Urinary bladder (tissue), 4 donors: ENCODE measurements at places on chromosomes 16 and 17. TPM values are rescaled to one million over a fixed set of nuclear protein-coding genes. Genes with fewer than 3 reads are reported as not detected.

Gene ADAM11
- 1.9 TPM for total RNA-seq

DNA sequence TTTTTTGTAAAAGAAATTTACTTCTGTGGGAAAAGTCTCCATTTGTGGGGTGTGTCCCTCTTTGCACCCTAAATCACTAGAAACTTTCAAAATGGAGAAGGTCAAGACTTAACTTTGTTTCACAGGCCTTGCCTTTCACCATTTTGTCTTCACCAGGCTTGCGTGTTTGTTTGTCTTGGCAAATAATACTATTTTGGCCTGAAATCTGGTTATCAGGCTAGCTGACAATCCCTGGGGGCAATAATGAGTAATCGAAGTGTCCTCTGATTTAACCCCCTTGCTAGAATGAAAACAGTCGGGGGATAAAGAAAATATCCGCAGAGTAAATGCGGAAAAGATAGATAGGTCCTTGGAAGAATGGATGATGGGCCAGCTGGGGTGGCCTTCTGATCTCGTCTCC is 34.5 kb downstream of the SLC39A11 start:
- no peak for DNase-seq

DNA sequence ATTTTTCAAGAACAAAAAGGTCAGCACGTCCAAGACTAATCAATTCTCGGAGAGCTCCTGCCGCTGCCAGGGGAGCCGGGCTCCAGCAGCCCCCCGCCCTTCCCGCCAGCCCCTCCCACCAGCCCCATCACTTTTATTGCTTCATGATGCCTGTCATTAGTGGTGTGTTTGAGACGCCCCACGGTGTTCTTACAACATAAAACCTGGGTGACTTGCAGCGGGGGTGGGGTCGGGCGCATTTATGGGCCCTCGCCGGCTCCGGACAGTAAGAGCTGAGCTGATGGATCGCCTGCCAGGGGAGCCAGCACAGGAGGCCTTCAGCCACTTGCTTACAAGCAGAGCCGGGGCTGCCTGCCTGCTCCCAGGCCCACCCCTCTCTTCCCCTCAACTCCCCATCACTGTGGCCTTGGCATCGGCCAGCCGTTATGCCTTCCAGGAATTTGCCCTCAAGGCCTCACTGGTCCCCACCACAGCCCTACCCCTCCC is 82.9 kb upstream of the CBX4 start:
- DNase-seq, result no peak

GRCh38 chr17:65071861-65072260 is 15.3 kb upstream of the GNA13 start:
- no peak for DNase-seq

Gene P2RX5
- 1.3 TPM for total RNA-seq

GRCh38 chr17:56786989-56787482 is 46.7 kb downstream of the C17orf67 start:
- no peak for DNase-seq

- no peak for DNase-seq
Measured at GRCh38 chr16:2482708-2483534, 8.0 kb downstream of the TBC1D24 start.

GRCh38 chr17:12395733-12396354 is 269.8 kb upstream of the MYOCD start:
- no peak for DNase-seq

DNA sequence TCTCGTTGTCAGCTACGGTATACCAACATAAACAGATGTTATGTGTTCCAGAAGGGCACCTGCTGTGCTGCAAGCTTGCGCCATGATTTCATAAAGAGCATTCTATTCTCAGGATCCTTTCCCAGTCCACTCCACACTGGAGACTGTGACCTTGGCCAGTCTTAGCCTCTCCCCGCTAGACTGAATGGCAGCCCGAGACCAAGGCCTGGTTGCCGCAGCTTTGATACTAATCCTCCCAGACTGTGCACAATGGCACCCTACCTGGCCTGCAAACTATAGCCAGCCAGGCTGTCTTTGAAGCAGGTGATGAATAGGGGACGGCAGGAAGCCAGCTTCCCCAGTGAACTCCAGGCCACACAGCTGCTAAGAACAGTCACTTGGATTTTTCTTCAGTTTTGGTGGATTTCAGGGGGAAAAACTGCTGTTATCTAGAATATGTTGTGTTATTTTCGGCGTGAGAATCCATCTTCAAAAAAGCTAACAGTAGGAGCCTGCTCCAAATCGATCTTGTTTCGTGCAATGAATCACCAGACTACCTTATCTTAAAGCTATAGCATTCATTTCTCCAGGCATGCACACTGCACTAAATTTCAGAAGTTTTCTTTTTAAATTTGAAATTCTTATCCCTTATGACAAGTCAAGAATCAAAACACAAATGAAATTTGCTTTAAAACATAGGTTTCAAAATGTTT is 289.0 kb downstream of the CEP112 start:
- no peak for DNase-seq

DNA sequence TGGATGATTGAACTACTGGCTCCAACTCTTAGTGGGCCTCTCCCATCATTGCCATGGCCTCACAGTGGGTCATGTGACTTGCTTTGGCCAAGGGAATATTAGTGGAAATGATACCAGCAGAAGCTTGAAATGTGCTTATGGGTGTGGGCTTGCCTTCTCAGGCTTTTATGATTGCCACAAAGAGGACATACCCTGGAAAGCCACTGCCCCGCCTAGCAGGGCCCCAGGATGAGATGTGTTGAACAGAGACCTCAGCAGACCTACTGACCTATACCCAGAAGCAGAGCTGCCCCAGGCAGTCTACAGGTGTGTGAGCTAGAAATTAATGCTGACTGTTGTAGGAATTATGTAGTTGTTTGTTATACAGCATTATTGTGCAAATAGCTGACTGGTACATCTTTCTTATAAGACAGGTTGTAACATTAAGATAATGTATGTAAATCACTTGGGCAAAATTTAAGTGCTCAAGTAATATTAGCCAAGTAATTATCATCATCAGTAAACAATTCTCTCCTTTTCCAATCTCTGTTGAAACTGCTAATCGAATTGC is 67.8 kb upstream of the CDH5 start:
- DNase-seq, result no peak

DNA sequence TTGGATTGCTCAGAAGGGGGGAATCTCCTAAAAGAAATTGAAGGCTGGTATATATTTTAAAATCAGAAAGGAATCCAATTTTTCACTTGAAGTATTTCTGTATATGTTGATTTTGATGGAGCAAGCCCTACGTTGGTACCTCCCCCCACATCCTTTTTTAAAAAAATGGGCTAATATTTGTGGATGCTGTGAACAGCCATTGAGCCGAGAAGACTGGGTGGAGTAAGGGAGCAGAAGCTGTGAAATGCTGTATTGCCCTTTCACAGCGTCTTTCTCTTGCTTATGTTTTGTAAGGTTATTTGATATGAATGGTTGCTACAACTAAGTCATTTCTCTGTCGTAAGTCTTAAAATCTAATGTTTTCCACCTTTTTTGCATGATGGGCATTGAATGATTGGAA is 2.3 kb downstream of the PAFAH1B1 start:
- no peak for DNase-seq

DNA sequence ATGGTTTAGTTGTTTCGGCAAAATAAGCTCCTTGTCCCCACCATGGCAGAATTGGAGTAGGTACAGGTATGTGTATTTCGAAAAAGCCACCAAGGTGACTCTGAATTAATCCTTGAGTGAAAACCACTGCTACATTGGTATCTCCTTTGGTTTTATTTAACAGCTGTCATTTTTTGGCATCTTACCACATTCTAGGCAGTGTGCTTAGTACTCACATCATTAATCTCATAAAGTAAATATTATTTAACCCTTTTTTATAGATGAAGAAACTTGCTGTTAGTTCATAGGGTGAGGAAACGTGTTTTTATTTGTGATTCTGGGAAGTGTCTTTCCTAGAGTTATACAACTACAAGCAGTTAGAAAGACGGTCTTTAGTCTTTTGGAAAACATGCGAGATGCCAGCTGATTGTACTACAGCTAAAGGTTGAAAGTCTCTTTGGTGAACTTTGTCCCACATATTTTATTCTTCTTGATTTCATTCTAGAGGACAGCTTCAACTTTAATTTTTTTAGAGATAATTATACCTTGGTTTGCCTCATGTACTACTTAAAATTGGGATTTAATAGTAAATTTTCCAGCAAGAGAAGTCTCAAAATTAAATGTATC is 6.5 kb downstream of the ATAD5 start:
- no peak for DNase-seq

- no peak for DNase-seq
Measured at GRCh38 chr17:44872131-44872768, 24.6 kb downstream of the HIGD1B start.
